Activated naive CD8-positive, alpha-beta T cell treated with anti-CD3 and anti-CD28 coated beads, Interleukin-2, amount 10 ng/mL, durations not matched to agents 7 days and 5 days (primary cell): ENCODE measurements at places on chromosomes 6 and 20. TPM values are rescaled to one million over a fixed set of nuclear protein-coding genes. Genes with fewer than 3 reads are reported as not detected.

DNA sequence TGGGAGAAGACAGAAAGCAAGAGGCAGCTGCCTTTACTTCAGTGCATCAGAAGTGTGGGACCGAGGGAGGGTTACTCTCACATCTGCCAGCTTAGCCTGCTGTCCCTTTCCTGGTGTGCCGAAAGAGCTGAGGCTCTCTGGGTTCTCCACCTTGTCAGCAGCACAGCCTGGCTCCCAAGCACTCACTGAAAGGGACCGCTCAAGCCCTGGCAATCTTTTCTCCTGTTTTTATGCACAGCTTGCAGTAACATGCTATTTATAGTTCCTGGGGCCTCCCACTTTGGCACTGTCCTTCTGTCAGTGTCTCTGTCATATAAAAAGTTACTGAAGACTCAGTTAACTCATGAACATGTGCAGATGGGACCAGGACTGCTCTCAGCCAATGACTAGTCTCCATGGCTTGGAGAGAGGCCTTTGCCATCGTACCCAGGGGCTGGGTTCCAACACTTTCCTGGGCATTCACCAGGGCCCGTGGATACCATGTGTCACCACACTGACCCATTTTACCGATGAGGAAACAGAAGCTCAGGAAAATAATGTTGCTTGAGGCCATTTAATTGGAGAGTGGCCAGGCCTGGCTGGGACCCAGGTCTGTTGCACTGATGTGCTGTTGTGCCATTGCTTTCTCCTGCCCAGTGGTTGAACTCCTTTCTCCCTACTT lies 46.2 kb downstream of the PANK2 start:
- H3K4me1 ChIP-seq, result peaks cover 14% of the 10 kb centered on the region
- H3K36me3 ChIP-seq, result peaks cover 33% of the 10 kb centered on the region
- DNase-seq, result no peak
- no peak overlapping the region for H3K27ac ChIP-seq

GRCh38 chr6:13674533-13675190 lies 37.0 kb downstream of the RANBP9 start:
- peaks cover 51% of the 10 kb centered on the region for H3K36me3 ChIP-seq
- no peak overlapping the region for H3K4me3 ChIP-seq
- H3K4me1 ChIP-seq, result peaks cover 19% of the 10 kb centered on the region
- H3K27ac ChIP-seq, result no peak overlapping the region
- H3K27me3 ChIP-seq, result no peaks in the 10 kb centered on the region

DNA sequence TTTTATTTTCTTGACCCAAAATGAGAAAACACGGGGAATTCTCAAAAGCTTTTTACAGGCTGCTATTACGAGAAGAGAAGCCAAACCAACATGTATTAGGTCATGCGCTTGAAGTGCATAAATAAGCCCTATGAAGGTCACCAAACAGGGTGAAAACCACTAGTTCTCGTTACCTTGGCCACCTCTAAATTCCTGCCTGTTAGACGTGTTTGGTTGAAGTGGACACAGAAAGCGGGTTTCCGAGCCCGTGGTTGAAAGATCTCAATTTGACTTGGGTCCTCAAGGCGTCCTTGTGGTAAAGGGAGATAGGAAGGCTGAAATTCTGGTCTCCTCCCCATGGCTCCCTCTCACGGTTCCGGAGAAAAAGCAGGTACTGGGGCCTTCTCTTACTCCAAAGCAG lies 6.2 kb downstream of the EYA2 start:
- H3K4me3 ChIP-seq, result no peak overlapping the region
- DNase-seq, result no peak
- H3K27ac ChIP-seq, result no peak overlapping the region

DNA sequence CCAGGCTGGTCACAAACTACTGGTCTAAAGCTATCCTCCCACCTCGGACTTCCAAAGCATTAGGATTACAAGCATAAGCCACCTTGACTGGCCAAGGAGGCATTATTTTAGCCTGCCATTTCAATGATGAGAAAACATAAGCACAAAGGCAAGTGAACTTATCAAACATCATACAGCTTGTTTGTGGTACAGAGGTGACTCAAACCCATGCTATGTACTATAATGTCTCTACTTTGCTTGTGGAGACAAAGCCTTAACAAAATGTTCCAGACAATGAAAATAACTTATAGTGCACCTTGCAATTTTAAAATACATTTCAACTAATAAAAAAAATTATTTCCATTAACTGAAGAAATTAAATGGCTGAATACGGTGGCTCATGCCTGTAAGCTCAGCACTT lies 26.2 kb downstream of the HDAC2 start:
- no peaks in the 10 kb centered on the region for H3K4me1 ChIP-seq
- DNase-seq, result no peak
- H3K27me3 ChIP-seq, result no peaks in the 10 kb centered on the region
- no peak overlapping the region for H3K27ac ChIP-seq
- H3K4me3 ChIP-seq, result no peak overlapping the region

DNA sequence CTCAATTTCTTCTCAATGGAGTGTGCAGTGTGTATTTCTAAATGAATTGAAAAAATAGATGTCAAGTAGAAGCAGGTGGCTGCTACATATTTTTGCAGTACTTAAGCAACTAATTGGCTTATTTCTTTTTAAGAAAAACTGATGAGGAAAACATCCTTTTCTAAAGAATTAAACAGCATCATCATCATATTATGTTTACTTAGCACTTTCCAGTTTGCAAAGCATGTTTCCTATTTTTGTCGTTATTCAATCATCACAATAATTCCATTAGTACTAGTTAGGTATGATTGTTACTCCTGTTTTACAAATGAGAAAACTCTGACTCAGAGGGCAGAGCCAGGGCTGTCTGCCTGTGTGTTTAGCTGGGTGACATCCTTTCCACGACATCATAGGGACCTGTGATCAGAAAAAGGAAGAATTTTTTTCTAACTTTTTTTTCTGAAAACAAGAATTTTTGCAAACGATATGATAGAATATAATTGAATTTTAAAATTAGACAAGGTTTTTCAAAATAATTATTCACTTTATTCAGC lies 22.7 kb upstream of the BMP6 start:
- DNase-seq, result no peak
- H3K4me3 ChIP-seq, result no peak overlapping the region
- H3K27ac ChIP-seq, result no peak overlapping the region

- H3K4me1 ChIP-seq, result peaks cover 11% of the 10 kb centered on the region
- H3K27ac ChIP-seq, result no peak overlapping the region
- H3K36me3 ChIP-seq, result no peaks in the 10 kb centered on the region
- DNase-seq, result no peak
Observed at GRCh38 chr6:136466777-136467176, 83.4 kb downstream of the MAP7 start.

GRCh38 chr20:51338692-51339440 lies 203.7 kb downstream of the NFATC2 start:
- H3K4me1 ChIP-seq, result peaks cover 7% of the 10 kb centered on the region
- no peak overlapping the region for H3K4me3 ChIP-seq
- H3K36me3 ChIP-seq, result no peaks in the 10 kb centered on the region
- DNase-seq, result no peak
- H3K27me3 ChIP-seq, result peaks cover 6% of the 10 kb centered on the region
- no peak overlapping the region for H3K27ac ChIP-seq

DNA sequence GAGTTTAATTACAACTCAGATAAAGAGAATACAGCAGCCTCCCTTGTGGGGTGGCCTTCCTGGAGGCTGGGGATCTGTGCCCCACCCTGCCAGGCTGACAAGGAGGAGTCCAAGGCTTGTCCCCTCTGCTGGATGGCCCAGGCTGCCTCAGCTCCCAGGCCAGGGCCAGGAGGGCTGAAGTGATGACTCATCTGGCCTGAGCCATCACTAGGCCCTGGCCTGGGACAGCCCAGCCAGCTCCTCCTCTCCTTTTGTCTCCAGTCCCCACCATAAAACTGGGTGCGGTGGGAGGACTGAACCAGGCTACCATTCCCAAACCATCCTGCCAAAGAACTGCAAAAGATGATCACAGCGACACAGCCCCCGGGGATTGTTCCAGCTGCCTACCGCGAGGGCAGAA lies 15.0 kb downstream of the GRM4 start:
- H3K36me3 ChIP-seq, result no peaks in the 10 kb centered on the region
- H3K27me3 ChIP-seq, result peaks cover 24% of the 10 kb centered on the region
- no peak overlapping the region for H3K4me3 ChIP-seq
- H3K27ac ChIP-seq, result no peak overlapping the region

- H3K27ac ChIP-seq, result no peak overlapping the region
- H3K4me1 ChIP-seq, result no peaks in the 10 kb centered on the region
- H3K36me3 ChIP-seq, result no peaks in the 10 kb centered on the region
- no peak for DNase-seq
- H3K4me3 ChIP-seq, result no peak overlapping the region
Observed at GRCh38 chr6:131694832-131695426, 6.3 kb downstream of the OR2A4 start.

DNA sequence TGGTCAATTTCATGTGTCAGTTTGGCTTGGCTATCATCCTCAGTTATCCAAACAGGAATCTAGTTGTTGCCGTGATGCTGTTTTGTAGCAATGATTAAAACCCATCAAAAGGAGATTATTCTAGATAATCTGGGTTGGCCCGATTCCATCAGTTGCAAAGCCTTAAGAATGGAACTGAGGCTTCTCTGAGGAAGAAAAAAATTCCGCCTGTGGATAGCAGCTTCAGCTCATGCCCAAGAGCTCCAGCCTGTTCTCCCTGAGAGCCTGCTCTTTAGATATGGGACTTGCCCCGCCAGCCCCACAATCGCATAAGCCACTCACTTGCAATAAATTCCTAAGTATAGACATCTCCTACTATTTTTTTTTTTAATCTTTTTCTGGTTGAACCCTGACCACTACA lies 61.5 kb downstream of the SEL1L2 start:
- H3K27ac ChIP-seq, result no peak overlapping the region
- H3K4me1 ChIP-seq, result no peaks in the 10 kb centered on the region
- no peak for DNase-seq
- no peaks in the 10 kb centered on the region for H3K27me3 ChIP-seq
- no peaks in the 10 kb centered on the region for H3K36me3 ChIP-seq

DNA sequence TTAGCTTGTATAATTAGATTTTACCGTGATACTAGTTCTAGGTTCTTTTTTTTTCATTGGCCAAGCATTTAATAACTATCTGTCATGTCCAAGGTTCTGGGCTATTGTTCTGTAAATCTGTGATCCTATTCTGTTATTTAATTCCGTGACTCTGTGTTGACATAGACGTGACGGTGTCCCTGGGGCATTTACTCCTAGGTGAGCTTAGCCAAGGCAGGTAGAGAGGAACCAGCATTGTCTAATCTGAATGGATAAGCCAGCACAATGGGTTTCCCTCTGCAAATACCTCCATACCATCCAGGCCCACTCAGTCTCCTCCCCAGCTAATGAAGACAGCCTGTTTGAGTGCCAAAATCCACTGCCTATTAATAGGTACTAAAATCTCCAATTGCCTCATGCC lies 8.9 kb upstream of the CDSN start:
- H3K36me3 ChIP-seq, result no peaks in the 10 kb centered on the region
- H3K4me1 ChIP-seq, result peaks cover 3% of the 10 kb centered on the region
- no peak for DNase-seq
- H3K27me3 ChIP-seq, result peaks cover 9% of the 10 kb centered on the region
- no peak overlapping the region for H3K27ac ChIP-seq
- H3K4me3 ChIP-seq, result no peak overlapping the region

DNA sequence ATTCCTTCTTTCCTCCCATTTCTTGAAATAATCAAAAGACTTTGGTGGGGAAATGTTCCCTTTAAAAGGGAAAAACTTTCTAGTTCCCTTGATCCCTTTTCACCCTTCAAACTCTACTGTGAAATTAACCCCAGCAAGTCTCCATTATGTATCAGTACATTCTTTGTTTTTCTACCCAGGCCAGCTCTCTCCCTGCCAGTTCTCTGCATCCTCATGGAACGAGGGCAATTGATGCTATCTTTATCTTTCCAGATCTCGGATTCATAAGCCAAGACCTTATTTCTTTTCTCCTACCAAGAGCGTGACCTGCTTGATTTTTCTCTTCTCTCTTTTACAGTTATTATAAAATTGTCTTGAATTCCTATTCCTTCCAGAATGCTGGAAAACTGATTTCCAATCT lies 75.8 kb downstream of the ADGRB3 start:
- H3K36me3 ChIP-seq, result no peaks in the 10 kb centered on the region
- DNase-seq, result no peak

- H3K4me1 ChIP-seq, result no peaks in the 10 kb centered on the region
- no peak overlapping the region for H3K4me3 ChIP-seq
- no peak overlapping the region for H3K27ac ChIP-seq
- H3K36me3 ChIP-seq, result peaks cover 1% of the 10 kb centered on the region
- H3K27me3 ChIP-seq, result peaks cover 17% of the 10 kb centered on the region
Observed at GRCh38 chr20:17887331-17888030, 81.1 kb downstream of the SNX5 start.

DNA sequence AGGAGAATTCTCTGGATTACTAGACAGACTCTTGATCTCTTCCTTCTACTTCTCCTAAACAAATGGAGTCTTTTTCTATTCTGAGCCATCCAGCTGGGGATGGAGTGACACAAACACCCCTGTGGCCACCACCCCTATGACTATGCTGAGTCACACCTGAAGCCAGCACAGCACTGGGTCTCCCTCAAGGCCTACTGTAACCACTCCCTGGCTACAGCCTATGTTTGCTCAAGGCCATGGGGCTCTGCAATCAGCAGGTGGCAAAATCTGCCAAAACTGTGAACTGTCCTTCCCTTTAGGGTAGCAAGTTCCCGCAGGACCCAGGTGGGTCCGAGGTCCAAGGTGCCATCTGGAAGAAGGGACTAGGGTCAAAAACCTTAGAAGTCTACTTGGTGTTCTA lies 132.3 kb downstream of the TINAG start:
- no peaks in the 10 kb centered on the region for H3K27me3 ChIP-seq
- no peaks in the 10 kb centered on the region for H3K36me3 ChIP-seq
- H3K4me1 ChIP-seq, result no peaks in the 10 kb centered on the region
- no peak overlapping the region for H3K27ac ChIP-seq
- H3K4me3 ChIP-seq, result no peak overlapping the region

GRCh38 chr6:168865-169455 lies 123.3 kb upstream of the DUSP22 start:
- H3K27ac ChIP-seq, result no peak overlapping the region
- no peaks in the 10 kb centered on the region for H3K36me3 ChIP-seq
- peaks cover 40% of the 10 kb centered on the region for H3K27me3 ChIP-seq

KCNS1 gene
- total RNA-seq, result 0.11 TPM

PCED1A gene
- 43.3 TPM for total RNA-seq

RIN2 gene
- total RNA-seq, result 0.43 TPM

HLA-DPB1 gene
- 43.4 TPM for total RNA-seq

OVOL2 gene
- not detected for total RNA-seq

MROH8 gene
- total RNA-seq, result 2.0 TPM

JPH2 gene
- 0.36 TPM for total RNA-seq

CCN6 gene
- total RNA-seq, result not detected

ZSCAN31 gene
- 1.9 TPM for total RNA-seq

CCR6 gene
- total RNA-seq, result 3.0 TPM
